HS-5 (cell line): ENCODE measurements at places on chromosomes 7 and 10.

- DNase-seq, result no peak
Observed at GRCh38 chr10:95248989-95249388, 41.8 kb downstream of the PDLIM1 start.

DNA sequence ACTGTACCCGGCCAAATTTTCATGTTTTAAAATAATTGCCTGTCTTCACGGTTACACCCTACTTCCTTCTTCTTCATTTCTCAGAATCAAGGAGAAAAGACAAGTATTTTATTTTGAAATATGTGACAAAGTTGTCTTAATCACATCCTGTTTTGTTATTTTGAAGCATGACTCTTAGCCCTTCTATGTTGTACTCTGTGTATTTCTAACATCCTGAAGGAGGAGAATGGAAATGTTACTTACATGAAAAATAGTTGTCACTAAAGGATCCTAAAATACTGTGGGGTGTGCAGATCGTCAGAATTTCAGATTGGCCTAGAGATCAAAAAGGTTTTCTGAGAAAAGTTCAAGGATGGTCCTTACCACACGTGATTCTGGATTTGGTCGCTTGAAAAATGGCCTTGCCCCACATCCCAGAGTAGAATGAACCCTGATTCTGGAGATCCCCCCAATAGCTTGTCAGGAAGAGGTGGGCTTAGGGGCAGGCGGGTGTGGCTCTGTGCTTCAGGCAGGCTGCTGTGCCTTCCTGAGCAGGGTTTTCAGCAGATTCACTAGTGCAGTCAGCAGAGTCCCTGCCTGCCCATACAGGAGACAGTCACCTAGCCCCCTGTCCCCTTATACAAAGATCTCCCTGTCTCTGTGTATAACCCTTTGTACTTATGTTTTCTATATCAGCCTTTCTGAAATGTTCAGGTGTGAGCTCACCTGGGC, 8.6 kb downstream of the UPP1 start:
- DNase-seq, result no peak

- DNase-seq, result no peak
Observed at GRCh38 chr7:1466524-1467271, 7.4 kb upstream of the MICALL2 start.

- DNase-seq, result no peak
Observed at GRCh38 chr7:80468931-80469714, 42.7 kb downstream of the GNAT3 start.

DNA sequence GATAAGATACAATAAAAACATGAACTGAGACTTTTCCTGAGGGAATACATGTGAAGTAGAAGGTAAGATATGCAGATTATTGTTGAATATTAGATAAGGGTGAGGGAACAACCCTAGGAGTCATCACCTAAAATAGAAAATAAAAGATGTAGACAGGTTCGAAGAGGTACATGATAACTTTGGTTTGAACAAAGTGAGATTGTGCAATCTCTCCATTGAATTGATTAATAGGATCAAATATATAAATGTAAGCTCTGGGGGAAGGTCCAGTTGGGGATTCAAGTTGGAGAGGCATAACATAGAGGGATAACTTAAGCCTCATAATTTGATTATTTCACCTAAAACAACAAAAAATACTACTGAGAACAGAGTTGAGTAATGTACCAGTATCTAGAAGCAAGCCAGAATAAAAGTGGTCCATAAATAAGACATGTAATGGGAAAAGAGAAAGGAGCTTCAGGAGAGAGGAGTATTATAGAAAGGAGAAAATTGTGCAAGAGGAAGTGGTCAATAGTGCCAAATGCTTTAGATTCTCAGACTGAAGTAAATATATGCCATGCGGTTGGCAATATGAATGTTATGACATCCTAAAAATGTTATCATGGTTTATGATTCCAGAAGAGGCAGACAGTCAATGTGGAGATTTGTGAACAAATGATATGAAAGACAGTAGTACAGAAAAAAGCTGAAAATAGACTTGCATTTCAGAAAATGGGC, 282.3 kb upstream of the CHRM2 start:
- peak; percentile 40 for DNase-seq
